ENCODE measurements at places on chromosomes 3 and 15.
A peak's percentile ranks its signal among the peaks of the same experiment; 100 is the strongest.

DNA sequence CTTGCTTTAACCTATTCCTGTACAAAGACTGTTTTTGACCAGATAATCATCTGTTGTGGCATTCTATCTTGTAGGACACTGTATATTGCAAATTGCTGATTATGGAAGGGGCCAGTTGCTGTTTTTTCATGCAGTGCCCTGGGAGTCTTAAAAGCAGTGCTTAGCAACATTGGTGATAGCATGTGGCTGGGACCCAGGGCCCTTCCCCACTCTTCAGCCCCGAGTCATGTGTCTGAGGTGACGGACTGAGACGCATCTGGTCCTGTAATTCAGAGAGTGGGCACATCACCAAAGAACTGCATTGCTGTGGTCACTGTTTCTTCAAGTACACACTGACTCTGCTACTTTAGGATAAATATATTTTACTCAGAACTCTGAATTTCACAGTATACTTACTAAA, 63.4 kb downstream of the SNRK start:
- DNase-seq, result no peak

- DNase-seq, result no peak
These were observed 12.2 kb upstream of the VIPR1 start for GRCh38 chr3:42490243-42490642.

GRCh38 chr15:89653578-89653977, 1.7 kb downstream of the KIF7 start:
- DNase-seq, result no peak

DNA sequence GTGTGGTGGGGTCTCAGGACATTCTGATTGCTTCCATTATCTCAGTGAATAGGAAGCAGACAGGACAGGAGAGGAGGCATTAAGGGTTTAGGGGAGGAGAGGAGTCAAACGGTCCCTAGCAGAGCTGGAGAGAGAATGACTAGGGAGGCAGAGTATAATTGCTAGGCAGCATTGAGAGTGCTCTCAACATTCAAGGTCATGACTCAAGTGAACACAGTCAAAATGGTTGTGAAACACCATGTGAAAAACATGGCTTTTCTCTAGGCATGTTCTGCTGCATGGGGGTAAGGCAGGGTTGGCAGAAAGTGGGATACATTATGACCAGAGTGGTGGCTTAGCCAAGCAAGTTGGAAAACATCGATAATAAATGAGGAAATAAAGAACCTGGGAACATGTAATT, 19.5 kb upstream of the HRH1 start:
- no peak for DNase-seq

- no peak for DNase-seq
These were observed 22.4 kb downstream of the LRRK1 start for GRCh38 chr15:100941536-100941935.

DNA sequence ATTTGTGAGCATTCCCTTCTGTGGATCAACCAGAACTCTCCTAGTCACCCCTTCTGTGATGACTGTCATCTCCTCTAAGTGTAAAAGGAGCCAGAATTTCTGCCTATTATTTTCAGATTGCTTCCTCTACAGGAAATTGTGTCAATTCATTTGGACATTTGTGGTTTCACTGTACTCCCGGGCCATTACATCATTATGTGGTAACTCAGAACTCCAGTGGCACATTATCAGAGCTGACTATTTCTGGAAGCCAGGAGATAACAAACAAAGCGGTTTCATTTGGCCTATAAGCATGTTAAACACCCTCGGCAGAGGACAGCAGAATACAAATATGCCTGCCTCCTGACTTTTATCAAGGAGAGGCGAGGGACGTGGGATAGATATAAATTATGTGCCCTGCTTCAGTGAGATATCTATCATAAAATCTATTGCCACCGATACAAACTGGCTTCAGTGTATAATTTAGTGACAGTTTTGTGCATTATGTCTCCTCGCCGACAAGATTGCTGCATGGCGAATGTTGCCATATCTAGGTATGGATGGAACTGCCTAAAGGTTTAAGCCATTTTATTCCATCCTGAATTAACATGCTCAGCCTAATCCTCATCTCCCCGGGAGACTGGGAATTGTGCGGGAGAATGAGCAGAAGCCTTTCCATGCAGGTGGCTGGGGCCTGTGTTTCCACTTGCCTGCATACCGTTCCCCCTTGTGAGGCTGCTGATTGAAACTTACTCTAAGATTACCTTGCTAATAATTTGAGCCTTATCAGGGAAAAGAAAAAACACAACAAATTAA, 193.4 kb upstream of the SEMA6D start:
- no peak for DNase-seq

- DNase-seq, result peak; percentile 39
These were observed 31.7 kb downstream of the PLSCR4 start for GRCh38 chr3:146218880-146219866.

- no peak for DNase-seq
These were observed 22.3 kb upstream of the SMCO1 start for GRCh38 chr3:196537319-196537984.

DNA sequence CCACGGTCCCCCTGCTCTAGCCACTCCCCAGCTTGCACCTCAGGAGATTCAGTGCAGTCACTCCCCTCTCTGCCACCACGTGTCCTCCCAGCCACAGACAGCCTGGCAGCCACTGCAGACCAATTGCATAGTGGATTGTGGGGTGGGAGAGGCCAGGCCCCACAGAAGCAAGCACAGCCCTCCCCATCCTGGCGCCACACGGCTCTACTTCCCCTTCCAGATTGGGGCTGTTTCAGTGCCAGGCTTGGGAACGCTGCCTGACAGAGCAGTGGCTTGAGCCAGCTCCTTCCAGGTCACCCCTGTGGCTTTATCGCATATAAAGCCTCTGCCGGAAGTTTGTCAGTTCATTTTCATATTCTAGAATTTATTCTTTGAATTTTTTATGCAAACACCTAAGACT, 90.7 kb downstream of the TMEM266 start:
- peak; percentile 41 for DNase-seq

DNA sequence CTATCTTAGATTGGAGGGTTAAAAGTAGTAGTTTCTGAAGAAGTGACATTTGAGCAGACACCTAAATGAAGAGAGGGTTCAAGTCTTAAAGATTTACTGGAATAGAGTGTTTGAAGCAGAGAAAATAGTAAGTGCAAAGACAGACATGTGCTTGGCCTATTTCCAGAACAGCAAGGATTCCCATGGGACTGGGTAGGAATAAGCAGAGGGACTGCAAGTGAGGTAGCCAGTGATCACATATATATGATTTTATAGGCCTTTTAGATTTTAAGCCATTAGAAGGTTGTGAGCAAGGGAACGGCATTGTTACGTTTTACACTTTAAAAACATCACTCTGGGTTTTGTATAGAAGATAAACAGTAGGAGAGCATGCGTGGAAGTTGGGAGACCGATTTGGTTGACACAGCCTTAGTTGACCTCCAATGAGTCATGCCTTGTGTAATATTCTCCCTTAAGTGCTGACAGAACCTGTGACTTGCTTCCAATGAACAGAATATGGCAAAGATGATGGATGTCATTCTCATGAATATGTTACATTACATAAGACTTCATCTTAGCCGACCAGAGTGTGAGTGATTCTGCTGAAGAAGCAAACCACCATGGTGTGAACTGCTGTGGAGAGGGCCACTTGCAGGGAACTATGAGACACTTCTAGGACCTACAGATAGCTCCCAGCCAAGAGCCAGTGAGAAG, 37.1 kb upstream of the SLC4A7 start:
- no peak for DNase-seq

- no peak for DNase-seq
These were observed 25.7 kb upstream of the APEH start for GRCh38 chr3:49648354-49649019.

DNA sequence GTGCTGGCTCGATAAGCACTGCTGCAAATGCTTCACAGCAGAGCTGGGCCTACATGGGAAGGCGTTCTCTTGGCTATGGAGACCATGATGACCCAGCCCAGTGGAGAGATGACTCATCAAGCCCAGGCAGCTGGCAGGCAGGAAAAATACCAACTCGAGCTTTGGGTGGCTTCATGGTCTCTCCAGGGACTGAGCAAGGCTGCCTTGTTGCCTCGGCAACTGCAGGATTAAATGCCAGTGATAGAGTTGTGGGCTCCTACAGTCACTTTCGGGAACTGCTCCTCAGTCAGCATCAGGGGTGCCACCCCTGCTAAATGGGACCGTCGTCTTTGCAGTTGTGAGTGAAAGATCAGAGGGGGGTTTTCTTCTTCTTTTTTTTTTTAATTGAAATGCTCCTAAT, 54.6 kb upstream of the MYZAP start:
- peak; percentile 15 for DNase-seq

DNA sequence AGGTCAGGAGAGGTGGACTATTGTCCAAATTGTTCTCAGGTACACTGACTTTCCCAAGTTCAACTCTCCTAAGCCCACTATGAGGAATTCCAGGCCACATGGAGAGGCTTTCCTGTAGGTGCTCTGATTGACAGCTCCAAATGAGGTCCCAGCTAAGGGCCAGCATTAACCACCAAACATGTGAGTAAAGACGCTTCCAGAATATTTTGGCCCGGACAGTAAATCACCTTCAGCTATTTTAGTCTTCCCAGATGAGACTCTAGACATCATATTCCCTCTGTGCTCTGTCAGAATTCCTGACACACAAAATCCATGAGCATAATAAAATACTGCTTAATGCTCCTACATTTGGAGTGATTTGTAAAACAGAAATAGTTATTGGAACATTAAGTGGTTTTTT, 135.5 kb downstream of the TGFBR2 start:
- DNase-seq, result no peak

- DNase-seq, result no peak
These were observed 35.3 kb downstream of the SRGAP3 start for GRCh38 chr3:9214185-9214584.

GRCh38 chr3:99625643-99626416, 12.6 kb upstream of the COL8A1 start:
- no peak for DNase-seq

GRCh38 chr3:68239542-68239941, 585.1 kb upstream of the SUCLG2 start:
- DNase-seq, result no peak

DNA sequence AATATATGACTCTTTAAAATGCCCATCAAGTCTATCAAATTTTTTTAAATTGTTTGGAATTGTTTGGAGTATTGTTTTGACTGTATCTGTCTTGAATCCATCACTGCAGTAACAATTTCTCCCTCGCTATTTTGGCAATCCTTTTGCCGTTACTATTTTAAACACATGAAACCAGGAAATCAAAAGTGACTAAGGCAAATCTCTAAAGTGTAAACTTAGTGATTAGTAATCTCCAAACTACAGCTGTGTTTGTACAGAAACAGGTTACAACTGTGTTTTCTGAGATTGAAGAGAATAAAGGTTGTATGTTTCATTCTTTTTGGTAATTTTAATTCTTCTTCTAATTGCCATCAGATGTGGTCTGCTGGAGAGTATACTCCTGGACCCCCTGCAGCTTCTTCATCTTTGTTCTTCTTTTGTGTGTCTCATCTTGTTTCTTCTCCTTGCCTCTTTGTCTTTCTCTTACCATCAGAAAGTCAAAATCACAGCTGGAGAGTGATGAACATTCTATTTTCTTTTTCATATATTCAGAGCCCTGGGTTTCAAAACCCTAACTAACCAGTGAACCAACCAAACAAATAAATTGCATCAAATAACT, 465.4 kb downstream of the RBMS3 start:
- DNase-seq, result no peak

GRCh38 chr3:155342344-155342743, 48.9 kb upstream of the STRIT1 start:
- peak; percentile 56 for DNase-seq

GRCh38 chr3:184688251-184688881, 23.5 kb downstream of the MAGEF1 start:
- DNase-seq, result no peak

GRCh38 chr3:9507586-9508578, 45.7 kb downstream of the LHFPL4 start:
- DNase-seq, result no peak
